Activated CD8-positive, alpha-beta memory T cell treated with anti-CD3 and anti-CD28 coated beads for 1 hour (primary cell): ENCODE measurements at places on chromosomes 2 and 18.
A peak's percentile ranks its signal among the peaks of the same experiment; 100 is the strongest.

DNA sequence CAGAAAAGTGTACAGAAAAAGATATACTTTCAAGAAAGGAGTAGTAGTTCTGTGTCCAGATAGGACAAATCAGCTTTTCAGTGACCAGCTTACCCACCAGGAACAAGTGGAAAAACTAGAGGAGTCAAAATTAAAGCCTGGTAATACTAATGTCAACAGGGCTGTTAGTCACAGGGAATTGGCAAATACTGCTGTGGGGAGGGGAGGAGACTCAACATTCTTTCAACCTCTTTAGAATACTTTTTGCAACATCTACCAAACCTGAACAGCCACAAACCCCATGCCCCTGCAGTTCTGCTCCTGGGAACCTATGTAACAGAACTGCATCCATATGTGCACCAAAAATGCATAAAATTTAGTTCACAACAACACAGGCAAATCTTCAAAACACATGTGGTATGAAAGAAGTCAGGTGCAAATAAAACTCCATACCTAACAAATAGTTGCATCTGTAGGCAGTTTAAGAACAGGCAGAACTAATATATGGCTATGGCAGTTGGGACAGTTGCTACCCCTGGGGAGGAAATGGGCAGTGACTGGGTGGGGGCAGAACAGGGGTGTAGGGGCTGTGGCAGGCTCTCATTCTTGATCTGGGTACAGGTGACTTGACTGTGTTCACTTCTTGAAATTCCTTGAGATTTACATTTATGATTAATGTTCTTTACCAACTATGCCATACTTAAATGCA, 9.7 kb downstream of the CMPK2 start:
- no peak for DNase-seq

DNA sequence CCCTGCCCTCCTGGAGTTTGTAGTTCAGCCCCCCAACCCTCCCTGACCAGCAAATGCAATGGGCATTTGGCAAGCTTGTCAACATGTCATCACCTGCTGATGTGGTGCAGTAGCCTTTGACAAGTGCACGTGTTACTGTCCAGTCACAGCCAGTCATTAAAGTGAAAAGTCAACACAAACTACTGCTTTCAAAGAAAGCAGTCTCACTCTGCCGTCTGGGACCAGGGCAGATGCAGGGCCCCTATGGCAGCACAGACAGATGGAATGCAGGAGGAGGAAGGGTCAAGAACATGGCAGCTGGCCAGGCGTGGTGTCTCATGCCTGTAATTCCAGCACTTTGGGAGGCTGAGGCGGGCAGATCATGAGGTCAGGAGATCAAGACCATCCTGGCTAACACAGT, 222.4 kb upstream of the OSR1 start:
- no peak for DNase-seq

GRCh38 chr18:38900031-38900430, 1334.4 kb upstream of the CELF4 start:
- DNase-seq: no peak

GRCh38 chr2:65602603-65603235, 170.3 kb upstream of the SPRED2 start:
- no peak for DNase-seq

GRCh38 chr2:156083763-156084493, 248.6 kb downstream of the NR4A2 start:
- DNase-seq: no peak

- DNase-seq: no peak
Measured at GRCh38 chr2:222907048-222907447, 46.2 kb downstream of the ACSL3 start.

- DNase-seq: no peak
Measured at GRCh38 chr18:61173554-61173953, 159.7 kb upstream of the CDH20 start.

DNA sequence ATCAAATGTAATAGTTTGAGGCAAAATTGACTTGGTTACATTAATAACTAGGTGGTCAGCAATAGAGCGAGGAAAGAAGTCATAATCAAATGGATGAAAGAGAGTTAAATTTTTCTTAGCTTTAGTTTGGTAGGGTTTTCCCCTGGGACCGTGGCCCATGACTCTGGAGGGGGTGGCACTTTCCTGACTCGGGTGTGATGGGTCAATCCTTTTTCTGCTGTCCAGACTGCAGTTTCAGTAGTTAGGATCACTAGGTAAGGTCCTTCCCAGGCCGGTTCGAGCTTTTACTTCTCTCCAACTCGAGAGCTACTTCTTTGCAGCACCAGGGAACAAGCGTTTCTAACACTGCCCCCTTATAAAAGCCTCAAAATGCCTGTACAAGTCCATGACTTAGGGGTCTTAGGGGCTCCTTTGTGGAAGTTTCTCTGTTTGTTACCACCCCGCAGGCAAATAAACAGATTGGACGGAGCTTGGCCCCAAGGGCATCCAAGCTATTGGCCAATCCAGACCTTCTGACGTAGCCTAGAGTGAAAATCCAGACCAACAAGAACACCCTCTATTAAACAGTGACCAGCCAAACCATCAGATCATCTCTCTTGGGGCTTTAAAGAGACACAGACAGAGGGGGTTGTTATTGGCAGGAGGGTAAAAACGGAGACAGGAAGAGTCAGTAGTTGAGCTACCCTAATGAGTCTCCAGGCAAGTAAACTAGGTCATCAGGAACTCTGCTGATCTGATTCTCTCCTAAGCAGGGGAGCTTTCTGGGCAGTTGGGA, 9.4 kb upstream of the CEP68 start:
- DNase-seq: no peak

- DNase-seq: peak; percentile 18
Measured at GRCh38 chr2:136225950-136226835, 108.2 kb upstream of the CXCR4 start.

DNA sequence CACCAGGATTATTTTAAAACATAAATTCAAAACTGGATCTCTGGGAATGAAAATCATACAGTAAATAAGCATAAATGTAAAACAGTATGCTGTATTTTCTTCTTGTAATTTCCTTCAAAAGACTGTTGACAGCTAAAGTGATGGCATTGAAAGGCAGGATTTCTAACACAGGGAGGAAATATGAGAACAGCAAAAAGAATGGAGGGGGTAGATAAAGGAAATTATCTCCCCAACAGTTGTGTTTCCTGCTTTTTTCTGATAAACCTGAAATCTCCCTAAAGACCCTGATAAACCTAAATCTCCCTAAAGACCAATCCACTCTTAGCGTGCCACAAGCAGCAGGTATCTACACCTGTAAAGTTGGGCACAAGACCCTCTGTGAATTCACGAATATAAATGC, 50.8 kb downstream of the PIAS2 start:
- no peak for DNase-seq

DNA sequence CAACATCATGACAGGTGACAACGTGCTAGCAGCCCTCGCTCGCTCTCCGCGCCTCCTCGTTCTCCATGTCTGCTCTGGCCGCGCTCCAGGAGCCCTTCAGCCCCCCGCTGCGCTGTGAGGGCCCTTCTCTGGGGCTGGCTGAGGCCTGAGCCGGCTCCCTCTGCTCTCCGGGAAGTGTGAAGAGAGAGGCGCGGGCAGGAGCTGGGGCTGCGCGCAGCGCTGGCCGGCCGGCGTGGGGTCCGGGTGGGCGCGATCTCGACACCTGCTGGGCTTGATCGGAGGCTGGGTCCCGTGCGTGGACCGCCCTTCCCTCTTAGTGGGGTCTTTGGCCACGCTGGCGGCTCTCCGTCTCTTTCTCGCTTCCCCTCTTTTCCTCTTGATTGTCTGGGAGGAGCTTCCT, 195.5 kb downstream of the ANKRD30BL start:
- no peak for DNase-seq

GRCh38 chr18:55999641-56000040, 411.6 kb upstream of the TCF4 start:
- DNase-seq: no peak

DNA sequence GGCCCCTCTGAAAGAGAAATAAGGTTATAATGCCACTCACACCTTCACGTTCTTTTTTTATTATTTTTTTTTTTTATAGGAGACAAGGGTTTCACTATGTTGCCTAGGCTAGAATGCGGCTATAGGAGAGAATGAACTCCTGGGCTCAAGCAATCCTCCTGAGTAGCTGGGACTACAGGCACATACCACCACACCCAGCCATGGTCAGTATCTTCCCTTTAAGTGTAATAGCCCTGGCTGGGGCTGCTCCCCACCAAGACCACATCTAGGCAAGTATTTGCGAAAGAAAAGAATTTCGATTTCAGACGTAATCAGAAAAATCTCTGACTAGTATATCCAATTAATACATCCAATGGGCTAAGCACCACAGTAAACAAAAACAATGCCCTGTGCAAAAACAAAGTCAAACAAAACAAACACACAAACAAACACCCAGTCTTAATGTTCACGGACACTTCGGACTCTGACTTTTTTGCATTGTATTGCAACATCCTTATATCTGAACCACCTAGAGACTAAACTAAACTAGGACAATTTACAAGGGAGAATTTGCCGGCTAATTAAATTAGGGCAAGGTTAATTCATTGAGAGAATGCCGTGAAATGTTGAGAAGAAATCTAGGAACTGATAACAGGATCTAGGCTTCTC, 49.6 kb upstream of the TLK1 start:
- DNase-seq: no peak

- no peak for DNase-seq
Measured at GRCh38 chr18:12769136-12769535, 66.3 kb downstream of the PSMG2 start.

- no peak for DNase-seq
Measured at GRCh38 chr2:136141510-136142149, 23.7 kb upstream of the CXCR4 start.

DNA sequence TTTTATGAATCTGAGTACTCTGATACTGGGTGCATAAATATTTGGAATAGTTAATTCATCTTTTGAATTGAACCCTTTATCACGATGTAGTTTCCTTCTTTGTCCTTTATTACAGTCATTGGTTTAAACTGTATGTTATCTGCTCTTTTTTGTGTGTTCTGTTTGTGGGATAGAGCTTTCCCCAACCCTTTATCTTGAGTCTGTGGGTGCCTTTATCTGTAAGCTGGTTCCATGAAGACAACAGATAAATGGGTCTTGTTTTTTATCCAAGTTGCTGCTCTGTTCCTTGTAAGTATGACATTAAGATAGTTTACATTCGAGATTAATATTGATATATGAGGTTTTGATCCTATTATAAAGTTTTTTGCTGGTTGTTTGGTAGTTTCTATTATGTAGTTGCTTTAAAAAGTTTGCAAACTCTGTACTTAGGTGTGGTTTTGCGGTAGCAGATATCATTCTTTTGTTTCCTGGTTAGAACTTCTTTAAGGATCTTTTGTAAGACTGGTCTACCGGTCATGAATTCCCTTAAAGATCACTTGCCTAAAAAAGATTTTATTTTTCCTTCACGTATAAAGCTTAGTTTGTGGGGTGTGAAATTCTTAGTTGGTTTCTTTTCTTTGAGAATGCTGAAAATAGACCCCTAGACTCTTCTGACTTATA, 1451.3 kb upstream of the SLC39A10 start:
- DNase-seq: no peak

GRCh38 chr2:172478353-172478752, 51.0 kb downstream of the ITGA6 start:
- no peak for DNase-seq

- DNase-seq: no peak
Measured at GRCh38 chr2:3039188-3040065, 338.2 kb downstream of the EIPR1 start.

GRCh38 chr2:182090486-182090885, 104.8 kb downstream of the PPP1R1C start:
- DNase-seq: no peak

DNA sequence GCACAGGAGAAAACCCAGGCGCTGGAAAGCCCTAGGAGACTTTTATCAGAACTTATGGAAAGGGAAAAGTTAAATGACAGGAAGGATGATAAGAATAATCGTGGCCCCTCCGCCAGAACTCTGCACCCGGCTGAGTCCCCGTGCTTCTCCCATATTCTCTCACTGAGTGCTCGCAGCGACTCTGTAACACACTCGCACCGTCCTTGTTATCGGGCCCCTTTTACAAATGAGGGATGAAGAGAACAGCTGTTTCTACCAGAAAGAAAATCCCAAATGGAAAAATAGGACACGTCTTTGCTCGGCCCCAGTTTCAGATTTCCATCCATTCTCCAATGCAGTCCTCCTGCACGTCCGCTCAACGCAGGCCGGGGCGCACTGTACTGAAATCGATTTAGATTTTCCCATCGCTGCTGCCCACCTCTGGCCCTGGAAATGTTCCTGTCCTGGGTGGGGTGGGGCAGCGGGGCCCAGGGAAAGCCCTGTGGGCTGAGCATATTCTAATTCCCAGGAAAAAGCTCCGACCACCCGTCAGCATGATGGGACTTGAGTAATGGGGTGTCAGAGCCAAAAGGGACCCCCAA, 66.4 kb downstream of the KCNF1 start:
- DNase-seq: no peak

GRCh38 chr2:241890524-241891235, 21.2 kb downstream of the RTP5 start:
- DNase-seq: no peak

- no peak for DNase-seq
Measured at GRCh38 chr2:4002841-4003403, 299.5 kb downstream of the DCDC2C start.

- no peak for DNase-seq
Measured at GRCh38 chr2:162457046-162457445, 113.1 kb downstream of the GCA start.

DNA sequence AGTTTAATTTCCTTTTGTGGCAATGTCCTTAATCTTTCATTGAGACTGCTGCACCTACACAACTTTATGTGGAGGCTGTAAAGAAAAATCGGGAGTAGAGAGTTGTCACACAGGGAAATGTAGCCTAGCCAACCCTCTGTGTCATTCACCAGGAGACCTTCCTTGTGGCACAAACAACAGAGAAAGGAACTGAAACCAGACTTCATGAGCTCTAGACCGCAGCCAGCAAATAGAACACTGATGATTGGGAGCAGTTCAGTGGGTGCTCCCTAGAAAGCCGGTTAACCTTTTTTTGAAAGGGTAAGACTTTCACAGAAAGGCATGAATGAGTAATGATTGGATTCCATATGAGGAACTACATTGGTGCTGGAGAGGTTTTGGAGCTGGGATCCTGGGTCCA, 1752.4 kb upstream of the CELF4 start:
- DNase-seq: no peak

DNA sequence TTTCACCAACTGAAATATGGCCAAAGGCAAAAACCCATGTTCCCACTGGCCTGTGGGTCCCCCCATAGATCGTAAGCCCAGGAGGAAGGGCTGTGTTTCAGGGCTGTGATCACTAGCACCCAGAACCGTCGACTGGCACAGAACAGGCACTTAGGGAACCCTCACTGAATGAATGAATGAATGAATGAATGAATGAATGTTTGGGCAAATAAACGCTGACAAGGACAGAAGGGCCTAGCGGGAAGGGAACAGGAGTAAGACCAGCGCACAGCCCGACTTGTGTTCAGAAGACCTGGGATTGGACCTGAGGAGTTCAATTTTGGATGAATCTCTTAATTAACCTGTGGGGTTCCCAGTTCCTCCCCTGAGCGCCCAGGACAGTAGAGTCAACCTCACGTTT, 76.2 kb downstream of the TPO start:
- DNase-seq: no peak

GRCh38 chr2:50975546-50975945, 56.4 kb downstream of the NRXN1 start:
- no peak for DNase-seq
